ENCODE measurements at places on chromosomes 5 and 9.

- DNase-seq = no peak
These were observed 336.2 kb upstream of the PDE4D start for GRCh38 chr5:60229691-60230185.

- DNase-seq = no peak
These were observed 35.2 kb downstream of the INSYN2B start for GRCh38 chr5:169944922-169945680.

DNA sequence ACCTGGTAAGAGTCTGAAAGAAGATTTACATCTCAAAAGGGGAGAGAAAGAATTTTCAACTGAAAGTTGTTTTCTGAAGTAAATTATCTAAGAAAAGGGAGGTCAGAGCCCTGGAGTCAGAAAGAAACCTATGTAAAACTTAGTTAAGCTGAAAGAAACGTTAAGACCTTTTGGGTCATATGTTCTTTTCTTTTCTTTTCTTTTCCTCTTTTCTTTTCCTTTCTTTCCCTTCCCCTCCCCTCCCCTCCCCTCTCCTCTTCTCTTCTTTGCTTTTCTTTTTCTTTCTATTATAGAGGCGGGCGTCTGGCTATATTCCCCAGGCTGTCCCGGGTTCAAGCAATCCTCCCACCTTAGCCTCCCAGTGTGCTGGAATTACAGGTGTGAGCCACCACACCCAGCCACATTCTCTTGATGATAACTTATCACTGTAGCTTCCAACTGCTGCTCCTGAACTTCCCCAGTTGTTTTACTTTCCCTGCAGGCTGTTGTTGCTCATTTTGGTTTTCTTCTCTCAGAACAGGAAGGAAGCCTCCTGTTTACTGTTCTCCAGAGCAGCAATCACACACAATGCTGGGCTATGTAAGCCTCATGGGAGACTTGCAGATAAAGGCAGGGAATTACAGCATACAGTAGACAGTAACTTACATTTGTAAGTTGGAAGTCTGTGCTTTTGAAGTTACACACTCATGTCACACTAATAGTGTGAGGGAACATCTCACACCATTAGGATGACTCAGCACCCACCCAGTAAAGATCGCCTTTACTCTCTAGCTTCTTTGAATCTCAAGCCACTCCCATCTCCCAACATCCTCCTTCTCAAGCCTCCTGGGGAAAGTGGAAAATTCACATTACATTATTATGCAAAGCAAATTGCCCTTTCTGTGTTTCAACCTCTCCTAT is 2216.6 kb upstream of the WWC1 start:
- DNase-seq = no peak

- no peak for DNase-seq
These were observed 275.8 kb upstream of the IRX2 start for GRCh38 chr5:3027185-3027865.

- DNase-seq = no peak
These were observed 60.1 kb upstream of the GNAQ start for GRCh38 chr9:78091731-78092130.

Data from activated T-cell treated with anti-CD3 and anti-CD28 coated beads, Interleukin-2, amount 50 U/mL, for 1 hour (primary cell).